CD4-positive, alpha-beta T cell treated with Interleukin-4 for 4 hours (primary cell): ENCODE measurements at places on chromosomes 2 and 18.

DNA sequence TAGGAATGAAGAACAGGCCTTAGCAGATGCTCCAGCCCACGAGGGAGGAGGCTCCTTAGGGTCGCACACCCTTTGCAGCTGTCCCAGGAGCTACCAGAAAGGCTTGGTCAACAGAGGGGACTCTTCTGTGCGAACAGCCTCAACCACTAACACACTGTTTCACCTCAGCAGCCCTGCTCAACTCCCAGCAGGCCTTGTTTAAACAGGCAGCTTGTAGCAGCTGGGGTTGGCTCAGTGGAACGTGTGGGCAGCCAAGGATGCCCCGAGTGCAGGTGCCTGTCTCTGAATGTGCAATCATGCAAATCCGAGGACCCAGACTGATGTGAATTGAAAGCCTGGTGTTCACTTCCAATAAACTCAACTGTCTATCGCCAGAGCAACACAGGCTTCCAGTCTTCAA, 88.7 kb upstream of the CXCR4 start:
- no peak for DNase-seq

DNA sequence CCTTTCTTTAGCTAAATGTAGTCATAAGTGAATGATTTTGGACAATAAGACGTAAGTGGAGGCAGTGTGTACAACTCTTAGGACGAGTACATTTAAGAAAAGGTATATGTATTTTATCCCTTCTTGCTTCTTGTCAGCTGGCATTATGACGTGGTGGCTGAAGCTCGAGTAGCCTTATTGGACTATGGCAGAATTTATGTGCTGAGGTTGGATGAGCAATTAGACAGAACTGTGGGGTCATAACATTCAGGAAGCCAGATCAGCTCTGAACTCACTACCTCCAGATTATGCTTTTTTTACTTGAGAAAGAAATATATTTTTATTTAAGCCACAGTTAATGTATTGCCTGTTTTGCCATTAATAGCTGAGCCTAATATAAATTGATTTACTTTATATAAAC, 661.5 kb downstream of the ERBB4 start:
- DNase-seq, result no peak

DNA sequence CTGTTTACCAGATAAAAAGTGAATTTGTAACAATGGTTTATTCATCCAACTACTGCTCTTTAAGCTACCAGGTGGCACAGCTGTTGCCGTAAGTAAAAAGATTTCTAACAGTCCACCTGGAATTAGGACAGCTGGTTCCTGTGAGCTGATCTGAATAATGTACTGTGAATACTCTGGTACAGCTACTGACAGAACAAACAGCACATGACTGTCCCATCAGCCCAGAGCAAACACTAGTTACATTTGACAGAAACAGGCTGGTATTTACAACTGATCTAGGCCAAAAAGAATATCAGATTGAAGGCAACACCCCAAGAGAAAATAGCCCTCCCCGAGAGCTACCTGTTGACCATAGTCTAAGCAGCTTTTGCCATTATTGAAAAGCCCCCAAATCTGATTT, 840.4 kb downstream of the CPS1 start:
- no peak for DNase-seq

DNA sequence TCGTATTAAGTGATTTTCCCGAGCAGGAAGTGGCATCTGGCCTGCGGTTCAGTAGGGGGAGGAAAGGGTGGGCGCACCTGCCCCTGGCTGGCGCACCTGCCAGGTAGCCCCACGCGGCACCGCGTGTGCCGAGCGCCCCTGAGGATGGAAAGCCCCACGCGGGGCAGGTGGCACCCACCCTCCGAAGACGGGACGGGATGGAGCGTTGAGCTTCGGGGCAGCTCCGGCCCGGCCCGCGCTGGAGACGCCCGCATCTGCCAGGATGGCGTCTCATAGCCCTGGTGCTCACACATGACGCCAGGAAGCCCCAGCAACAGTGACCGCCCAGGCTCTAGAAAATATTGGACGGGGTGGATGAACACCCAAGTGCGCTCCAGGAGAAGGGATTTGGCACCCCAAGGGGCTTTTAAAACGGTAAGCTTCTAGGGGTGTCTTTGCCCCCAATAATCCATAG, 2.5 kb upstream of the NFATC1 start:
- DNase-seq, result no peak

DNA sequence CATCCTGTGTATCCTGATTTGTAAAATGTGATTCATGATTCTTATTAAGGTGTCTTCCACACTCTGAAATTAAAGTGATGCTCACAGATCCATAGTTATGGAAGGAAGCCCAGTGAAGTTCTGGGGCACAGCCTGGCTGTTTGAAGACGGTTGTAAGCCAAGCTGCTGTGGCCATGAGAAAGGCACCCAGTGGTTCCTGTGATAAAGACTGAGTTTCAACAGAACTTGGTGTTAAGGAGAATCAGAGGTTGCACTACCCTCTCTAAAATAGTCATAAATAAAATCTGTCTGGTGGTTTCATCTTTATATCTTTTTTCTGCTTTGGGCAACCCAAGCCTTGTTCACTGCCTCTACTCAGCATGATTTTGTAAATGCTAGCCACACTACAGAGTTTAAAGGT, 32.2 kb upstream of the SPOPL start:
- DNase-seq, result no peak

GRCh38 chr2:237505188-237505939, 18.3 kb downstream of the MLPH start:
- DNase-seq, result no peak

GRCh38 chr2:118774458-118775133, 72.9 kb downstream of the EN1 start:
- no peak for DNase-seq

DNA sequence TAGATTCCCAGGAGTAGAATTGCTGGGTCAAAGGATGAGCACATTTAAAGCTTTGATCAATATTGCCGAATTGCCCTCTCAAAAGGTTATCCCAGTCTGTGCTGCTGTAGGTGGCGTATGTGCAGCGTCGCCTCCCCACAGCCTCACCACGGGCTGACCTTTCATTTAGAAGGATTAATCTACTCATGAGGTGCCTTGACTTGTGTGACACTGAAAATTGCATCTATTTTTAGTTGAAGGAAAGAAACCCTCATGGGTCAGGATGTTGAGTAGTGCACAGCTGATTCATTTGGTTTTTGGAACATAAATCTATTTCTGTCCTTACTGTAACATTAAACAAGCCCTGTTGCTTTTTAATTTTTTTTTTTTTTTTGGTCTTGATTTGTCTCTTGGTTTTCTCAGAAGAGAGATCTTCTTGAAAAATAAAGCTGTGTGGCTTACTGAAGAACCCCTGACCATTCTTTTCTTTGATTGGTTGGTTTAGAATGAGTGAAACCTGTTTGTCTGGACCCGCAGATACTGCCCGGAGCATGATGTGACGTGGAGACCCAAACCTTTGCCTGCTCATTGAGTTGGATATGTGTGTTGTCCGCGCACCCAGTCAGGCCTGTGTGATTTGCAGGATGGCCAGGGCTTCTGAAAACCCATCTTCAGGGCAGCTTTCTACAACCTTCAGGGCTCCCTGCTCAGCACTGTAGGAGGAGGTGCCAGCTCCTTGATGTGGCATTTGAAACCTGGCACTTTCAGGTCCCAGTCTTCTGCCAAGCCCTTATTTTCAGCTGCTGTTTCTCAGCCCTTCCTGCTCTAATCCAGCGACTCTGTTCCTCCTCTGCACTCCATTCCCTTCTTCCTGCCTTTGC, 61.0 kb downstream of the LPIN1 start:
- no peak for DNase-seq

DNA sequence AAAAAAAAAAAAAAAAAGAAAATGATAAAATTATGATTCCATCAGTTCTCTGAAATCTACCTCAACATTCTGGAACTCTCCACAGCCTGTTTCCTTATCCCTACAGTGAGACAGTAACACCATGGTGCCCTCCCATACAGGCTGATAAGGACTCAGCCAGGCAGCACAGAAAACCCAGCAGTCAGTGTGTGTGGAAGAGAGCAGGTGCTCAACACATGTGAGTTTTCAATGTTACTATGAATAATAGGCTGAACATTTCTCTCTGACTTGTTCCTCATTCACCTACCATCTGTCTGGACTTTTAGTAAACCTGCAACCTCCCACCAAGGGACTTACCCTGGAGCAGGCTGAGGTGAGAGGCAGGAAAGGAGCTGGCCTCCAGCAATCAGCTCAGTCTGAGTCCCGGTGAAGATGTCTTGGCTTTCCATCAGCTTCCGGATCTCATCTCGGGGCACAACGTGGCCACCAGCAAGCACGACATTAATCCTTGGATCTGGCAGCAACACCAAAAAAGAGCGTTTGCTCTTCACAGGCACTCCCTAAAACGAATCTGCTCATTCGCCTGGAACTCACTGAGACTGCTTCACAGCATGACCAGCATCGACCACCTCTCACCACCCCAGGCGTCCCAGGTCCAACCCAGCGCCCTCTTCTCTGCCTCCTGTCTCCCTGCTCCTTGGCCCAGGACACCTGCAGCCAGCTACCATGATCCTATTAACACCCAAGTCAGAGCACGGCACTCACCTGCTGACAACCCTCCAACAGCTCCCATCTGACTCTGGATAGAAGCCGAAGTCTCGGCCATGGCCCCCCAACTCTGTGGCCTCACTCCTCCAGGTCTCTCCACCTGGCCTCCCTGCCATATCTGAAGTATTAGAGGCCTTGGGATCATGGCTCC, 16.5 kb downstream of the PASK start:
- no peak for DNase-seq

- no peak for DNase-seq
Measured at GRCh38 chr2:120091436-120091835, 78.6 kb downstream of the EPB41L5 start.

DNA sequence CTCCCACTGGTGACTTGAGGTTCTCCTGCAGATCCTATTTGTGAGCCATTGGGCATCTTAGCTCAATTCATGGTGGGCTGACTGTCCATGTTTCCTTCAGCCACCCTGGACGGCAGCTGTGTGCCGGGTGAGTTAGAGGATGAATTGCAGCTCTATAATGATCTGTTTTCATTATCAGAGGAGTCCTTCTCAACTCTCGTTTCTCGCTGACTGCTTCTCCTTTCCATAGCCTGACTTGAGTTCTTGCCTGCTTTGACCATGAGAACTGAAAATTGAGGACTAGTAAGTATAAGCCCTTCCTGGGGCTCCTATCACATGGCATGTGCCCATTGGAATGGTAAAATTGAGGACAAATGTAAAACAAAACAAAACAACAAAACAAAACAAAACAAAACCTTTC, 121.8 kb downstream of the CDC42EP3 start:
- DNase-seq, result no peak

DNA sequence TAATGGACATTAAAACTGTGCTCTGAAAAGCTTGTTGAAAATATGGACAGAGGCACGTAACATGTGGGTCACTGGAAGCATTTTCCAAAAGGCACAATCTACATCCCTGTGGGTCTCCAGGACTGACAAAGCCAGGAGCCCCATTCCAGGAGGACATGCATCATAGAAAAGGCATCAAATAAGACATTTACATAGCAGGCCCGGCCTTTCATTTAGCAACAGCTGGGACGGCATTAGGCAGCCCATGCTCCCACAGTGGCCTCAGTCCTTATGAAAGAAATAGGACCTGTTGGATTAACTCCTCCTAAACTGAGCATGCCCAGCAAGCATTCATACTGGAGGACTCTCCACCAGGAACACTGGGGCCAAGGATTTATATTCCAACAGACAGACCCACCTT, 72.2 kb downstream of the TWIST2 start:
- DNase-seq, result no peak

DNA sequence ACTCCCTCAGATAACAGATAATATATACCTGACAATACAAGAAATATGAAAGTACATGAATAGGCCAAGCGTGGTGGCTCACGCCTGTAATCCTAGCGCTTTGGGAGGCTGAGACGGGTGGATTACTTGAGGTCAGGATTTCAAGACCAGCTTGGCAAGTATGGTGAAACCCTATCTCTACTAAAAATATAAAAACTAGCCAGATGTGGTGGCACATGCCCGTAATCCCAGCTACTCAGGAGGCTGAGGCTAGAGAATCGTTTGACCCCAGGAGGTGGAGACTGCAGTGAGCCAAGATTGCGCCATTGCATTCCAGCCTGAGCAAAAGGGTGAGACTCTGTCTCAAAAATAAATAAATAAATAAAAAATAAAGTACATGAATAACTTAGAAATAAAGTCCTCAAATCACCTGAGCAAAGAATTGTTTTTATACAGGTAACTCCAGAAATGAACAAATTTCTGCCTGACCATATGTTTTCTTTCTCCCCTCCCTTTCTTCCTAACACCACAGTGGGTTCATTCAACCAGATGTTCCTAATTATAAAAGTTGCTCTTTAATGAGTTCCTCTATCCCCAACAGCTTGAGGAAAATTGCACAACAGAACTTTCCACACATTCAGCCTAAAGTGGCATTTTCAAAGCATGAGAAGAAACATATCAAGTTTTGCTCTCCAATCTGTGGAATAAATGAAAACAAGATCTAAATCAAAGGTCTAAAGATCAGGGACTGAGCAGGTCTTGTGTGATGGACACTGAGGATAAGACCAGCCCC, 33.6 kb upstream of the AP1S3 start:
- no peak for DNase-seq

- no peak for DNase-seq
Measured at GRCh38 chr18:77057006-77057395, 75.6 kb downstream of the MBP start.

DNA sequence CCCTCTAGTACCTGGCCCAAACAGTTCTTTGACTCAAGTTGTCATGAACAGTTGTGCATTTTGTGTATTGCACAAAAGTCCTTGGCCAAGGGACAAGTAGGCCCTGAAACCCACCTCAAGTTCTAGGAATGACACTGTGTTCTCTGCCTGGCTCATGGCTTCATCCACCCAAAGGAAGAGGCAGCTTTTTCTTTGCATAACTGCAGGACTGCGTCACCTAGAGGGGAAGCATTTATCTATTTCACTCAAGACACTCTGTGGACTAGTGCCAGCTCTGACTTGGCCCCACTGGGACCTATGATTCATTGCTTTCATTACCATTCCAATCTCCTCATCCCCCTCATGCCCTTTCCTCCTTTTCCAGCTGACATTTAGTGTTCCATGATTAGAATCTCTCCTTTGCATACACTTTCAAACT, 119.3 kb upstream of the SIX2 start:
- DNase-seq, result no peak

GRCh38 chr2:30223413-30223874, 7.9 kb upstream of the LBH start:
- peak; percentile 47 for DNase-seq

DNA sequence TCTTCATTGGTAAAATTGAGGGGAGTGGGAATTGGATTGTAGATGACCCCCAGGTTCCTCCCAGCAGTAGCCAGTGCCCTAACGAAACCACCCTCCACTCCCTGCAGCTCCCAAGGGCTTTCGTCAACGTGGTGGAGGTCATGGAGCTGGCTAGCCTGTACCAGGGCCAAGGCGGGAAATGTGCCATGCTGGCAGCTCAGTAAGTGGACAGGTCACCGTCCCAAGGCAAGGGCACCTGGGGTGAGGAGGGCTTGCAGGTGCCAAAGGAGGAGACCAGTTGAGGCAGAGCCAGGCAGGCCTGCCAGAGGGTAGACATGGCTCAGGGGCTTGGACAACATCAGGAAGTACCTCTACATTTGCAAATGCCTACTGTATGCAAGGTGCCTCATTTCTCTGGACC, 122.6 kb upstream of the PPP1CB start:
- no peak for DNase-seq
